ENCODE measurements at places on chromosomes 1 and 21. TPM values are rescaled to one million over a fixed set of nuclear protein-coding genes. Genes with fewer than 3 reads are reported as not detected.

The BOLA1 gene
- total RNA-seq: 15.8 TPM

The MAP3K21 gene
- 6.3 TPM for total RNA-seq

The PRMT6 gene
- total RNA-seq: 14.4 TPM

GRCh38 chr1:201049248-201049831 is 25.8 kb upstream of the KIF21B start:
- DNase-seq: no peak

DNA sequence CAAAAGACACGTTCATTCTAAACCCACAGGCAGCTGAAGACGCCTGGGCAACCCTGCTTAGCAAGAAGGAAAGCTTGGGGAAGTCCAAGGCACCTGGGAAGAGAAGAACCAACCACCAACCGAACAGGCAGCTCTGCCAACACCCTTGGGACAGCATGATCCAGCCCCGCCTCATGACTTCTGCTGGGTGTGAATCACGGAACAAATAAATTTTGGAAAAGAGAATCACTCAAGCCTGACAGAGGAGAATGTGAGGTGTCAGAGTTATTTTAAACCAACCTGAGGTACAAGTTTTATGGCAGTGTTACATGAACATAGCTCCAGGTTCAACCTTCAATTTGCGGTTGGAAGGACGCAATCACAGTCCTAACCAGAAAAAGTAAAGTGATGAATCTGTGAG is 10.0 kb upstream of the PADI4 start:
- DNase-seq: peak; percentile 73

- DNase-seq: no peak
Measured at GRCh38 chr21:19767546-19767945, 1230.7 kb upstream of the NCAM2 start.

GRCh38 chr1:2175681-2176454 is 18.7 kb downstream of the FAAP20 start:
- DNase-seq: no peak

Measured in mammary epithelial cell (primary cell).